ENCODE measurements at places on chromosomes 7 and 10. TPM values are rescaled to one million over a fixed set of nuclear protein-coding genes. Genes with fewer than 3 reads are reported as not detected.

SRRM3 gene
- total RNA-seq, result 0.91 TPM

NPC1L1 gene
- total RNA-seq, result not detected

OR2A12 gene
- total RNA-seq, result not detected

TMEM184A gene
- not detected for total RNA-seq

RBP3 gene
- total RNA-seq, result not detected

TRIP6 gene
- 42.9 TPM for total RNA-seq

GIMAP4 gene
- total RNA-seq, result 332 TPM

SKIDA1 gene
- 0.46 TPM for total RNA-seq

FGFBP3 gene
- 0.30 TPM for total RNA-seq

SPDYE9 gene
- not detected for total RNA-seq

HYCC1 gene
- total RNA-seq, result 61.7 TPM

SORBS1 gene
- 0.32 TPM for total RNA-seq

PKD1L1 gene
- total RNA-seq, result 1.2 TPM

LIPK gene
- not detected for total RNA-seq

WNT8B gene
- not detected for total RNA-seq

CFAP70 gene
- total RNA-seq, result 0.30 TPM

SMURF1 gene
- total RNA-seq, result 18.2 TPM

DBNL gene
- total RNA-seq, result 158 TPM

BNIP3 gene
- total RNA-seq, result 50.9 TPM

TBC1D12 gene
- 9.4 TPM for total RNA-seq

CALHM3 gene
- total RNA-seq, result not detected

NUTM2D gene
- total RNA-seq, result 0.65 TPM

ADAM12 gene
- total RNA-seq, result 0.91 TPM

ABHD11 gene
- total RNA-seq, result 11.6 TPM

MEST gene
- 59.8 TPM for total RNA-seq

UPK3B gene
- total RNA-seq, result not detected

RHOBTB1 gene
- 33.1 TPM for total RNA-seq

UNCX gene
- total RNA-seq, result not detected

ORAI2 gene
- 63.3 TPM for total RNA-seq

DDC gene
- total RNA-seq, result not detected

CYP3A7 gene
- total RNA-seq, result not detected

HTRA1 gene
- total RNA-seq, result 93.9 TPM

PPP1R17 gene
- not detected for total RNA-seq

GNGT1 gene
- not detected for total RNA-seq

COL28A1 gene
- not detected for total RNA-seq

OIT3 gene
- total RNA-seq, result not detected

CALML3 gene
- not detected for total RNA-seq

TMEM236 gene
- under 0.01 TPM for total RNA-seq

TET1 gene
- 0.32 TPM for total RNA-seq

LBX1 gene
- not detected for total RNA-seq

KCNH2 gene
- 0.15 TPM for total RNA-seq

CYTH3 gene
- 7.1 TPM for total RNA-seq

SEC31B gene
- 2.0 TPM for total RNA-seq

MBL2 gene
- not detected for total RNA-seq

BTBD16 gene
- total RNA-seq, result not detected

NEUROG3 gene
- total RNA-seq, result not detected

CHPF2 gene
- 54.6 TPM for total RNA-seq

ELAPOR2 gene
- 18.2 TPM for total RNA-seq

EVX1 gene
- not detected for total RNA-seq

ADAMTS14 gene
- total RNA-seq, result not detected

NPFFR1 gene
- total RNA-seq, result not detected

ESYT2 gene
- total RNA-seq, result 50.3 TPM

KIF11 gene
- total RNA-seq, result 37.4 TPM

PRKRIP1 gene
- total RNA-seq, result 18.5 TPM

LLCFC1 gene
- total RNA-seq, result not detected

ARHGAP22 gene
- total RNA-seq, result 29.9 TPM
